Effector CD4-positive, alpha-beta T cell (primary cell): ENCODE measurements at places on chromosomes 1 and 21.

DNA sequence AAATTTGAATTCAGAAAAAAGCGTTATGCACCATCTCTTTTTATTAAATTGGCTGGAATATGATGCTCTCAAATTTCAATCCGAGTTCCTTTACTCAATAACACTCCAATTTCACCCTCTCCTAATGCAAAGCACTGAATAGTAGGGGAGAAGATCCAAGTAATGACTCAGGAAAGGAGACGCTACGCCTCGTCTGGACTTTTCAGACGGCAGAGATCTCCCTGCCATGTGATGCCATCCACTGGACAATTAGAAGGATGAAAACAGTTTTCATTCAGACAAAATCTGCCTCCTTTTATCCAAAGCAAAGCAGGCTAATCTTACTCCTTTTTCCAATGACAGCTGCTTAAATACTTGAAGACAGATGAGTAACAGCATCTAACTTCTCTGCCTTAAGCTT lies 242.4 kb upstream of the GREM2 start:
- DNase-seq, result no peak

DNA sequence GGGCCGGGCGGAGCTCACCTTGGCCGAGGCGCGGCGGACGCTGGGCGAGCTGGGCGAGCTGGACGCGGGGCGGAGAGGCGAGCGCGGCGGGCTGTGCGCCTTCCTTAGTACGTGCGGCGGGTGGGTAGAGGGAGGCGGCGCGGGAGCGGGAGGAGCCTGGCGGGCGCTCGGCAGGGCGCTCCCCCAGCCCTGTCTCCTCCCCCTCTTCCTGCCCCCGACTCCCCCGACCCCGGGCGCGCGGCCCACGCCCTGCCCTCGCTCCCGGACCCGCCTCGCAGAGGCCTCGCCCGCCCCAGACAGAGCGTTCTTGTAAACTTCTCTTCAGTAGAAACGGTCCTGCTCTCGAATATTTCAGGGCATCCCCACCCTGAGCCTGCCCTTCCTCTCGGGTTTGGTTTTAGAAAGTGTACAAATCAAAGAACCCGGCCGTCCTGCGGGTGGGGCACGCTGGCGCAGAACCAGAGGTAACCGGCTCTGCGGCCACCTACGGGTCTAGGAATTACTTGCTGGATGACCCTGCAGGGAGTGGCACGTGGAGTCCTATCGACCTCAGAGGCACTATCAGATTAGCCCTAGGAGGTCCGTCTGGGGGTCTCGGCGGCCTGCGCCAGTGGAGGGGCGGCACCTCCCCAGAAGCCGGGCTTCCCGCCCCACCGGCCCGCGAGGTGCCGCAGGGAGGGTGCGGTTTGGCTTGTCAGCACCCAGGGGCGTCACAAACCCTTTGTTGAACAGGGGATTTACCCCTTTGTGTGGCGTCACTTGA lies at the start of gene S100A10:
Gene S100A10 (minus strand): TSS at position 126 of the 763 bp plus-strand sequence. CDS start 7,629 bp downstream, outside the sequence.
- peak; percentile 72 for DNase-seq

DNA sequence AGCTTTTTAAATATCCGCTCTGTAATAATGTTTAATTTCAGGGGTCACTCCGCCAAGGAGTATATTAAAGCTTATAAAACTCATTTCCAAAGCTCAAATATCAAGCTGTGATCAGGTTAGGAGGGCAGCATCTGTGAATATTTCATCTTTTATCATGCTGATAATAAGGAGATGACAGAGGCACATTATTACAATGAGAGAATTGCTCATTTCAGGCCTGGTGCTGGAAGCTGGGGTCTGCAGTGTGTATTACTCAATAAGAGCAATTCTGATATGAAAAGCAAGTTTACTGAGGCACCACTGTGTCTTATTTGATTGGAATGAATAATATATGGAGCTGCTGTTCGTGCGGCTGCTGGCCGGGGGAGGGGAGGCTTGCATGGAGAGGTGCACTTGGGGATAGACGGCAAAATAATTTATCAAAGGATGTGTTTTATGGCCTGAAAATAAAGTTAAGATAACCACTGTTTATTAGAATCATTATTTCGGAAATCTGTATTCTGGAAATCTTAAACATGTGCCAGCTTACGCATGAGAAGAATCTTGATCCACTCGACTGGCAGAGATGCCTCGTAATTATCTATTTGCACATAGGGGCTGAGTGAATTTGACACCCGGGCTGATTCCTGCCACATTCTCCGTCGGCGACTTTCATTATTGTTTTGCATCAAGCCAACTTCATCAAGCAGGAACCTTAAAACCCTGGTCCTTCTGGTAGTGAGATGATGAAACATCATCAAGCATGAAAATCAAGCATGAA lies 173.2 kb downstream of the RRAGC start:
- DNase-seq, result no peak

DNA sequence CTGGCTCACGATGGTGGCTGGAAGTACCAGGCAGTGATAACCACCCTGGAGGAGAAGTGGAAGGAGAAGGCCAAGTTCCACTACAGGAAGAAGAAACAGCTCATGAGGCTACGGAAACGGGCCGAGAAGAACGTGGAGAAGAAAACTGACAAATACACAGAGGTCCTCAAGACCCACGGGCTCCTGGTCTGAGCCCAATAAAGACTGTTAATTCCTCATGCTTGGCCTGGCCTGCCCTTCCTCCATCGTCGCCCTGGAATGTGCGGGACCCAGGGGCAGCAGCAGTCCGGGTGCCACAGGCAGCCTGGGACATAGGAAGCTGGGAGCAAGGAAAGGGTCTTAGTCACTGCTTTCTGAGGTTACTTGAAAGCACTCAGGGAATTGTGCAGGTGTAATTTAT lies 10.8 kb downstream of the IL24 start:
- DNase-seq, result no peak

DNA sequence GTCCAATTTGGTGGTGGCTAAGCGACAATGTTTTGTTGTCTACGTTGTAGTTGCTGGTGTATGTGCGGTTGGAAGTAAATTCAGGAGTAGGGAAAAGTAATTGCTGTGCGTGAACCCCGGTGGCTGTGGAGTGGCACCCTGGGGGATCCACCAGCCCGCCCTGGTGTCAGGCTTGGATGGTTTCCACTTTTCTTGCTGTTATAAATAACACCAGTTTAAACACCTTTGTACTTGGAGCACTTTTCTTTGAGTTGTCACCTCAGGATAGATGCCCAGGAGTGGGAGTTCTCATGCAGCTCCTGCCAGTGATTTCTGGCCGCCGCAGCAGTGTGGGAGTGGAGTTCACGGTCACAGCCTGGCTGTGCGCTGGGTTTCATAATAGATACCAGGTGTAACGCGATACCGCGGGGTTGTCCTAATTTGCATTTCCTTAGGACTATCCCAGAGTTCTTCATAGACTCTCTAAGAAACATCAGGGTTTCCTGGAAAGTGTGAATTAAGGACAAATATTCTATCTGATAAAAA lies 12.8 kb upstream of the TMEM200B start:
- no peak for DNase-seq

DNA sequence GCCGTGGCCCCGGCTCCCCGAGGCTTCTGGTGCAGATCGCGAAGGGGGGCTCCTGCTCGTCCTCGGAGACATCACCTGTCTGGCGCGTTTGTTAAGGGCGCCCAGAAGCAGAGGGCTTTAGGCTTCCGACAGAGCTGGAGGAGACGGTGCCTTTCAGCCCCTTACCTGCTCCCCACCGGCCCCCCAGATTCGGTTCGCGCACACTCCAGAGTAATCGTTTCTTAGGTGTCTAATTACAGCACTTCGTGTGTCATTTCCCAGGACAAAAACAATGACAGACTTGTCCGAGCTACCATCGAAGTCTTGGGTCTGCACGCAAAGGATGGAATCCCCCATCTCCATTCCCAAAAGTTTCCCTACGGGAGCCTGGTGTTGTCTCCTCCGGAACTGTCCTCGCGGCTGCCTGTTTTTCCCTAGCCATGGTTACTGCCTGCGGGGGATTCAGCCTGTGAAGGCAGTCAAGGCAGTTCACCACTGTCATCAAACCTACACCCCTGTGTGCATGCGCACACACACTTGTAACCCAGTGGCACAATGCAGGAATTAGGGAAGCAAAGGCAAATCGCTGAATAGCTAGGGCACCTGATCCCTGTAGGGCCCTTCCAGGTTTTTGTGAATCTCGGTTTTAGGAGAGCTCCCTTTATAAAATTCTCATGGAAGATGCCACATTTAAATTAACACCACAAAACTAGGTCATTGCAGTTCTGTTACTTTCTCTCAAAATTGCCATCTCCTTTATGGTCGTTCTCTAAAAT lies 738 bp upstream of the CDC42BPA start:
- no peak for DNase-seq

- DNase-seq, result no peak
Observed at GRCh38 chr1:17569200-17570139, 30.0 kb downstream of the ARHGEF10L start.
